ENCODE measurements at places on chromosomes 5 and 9. TPM values are rescaled to one million over a fixed set of nuclear protein-coding genes. Genes with fewer than 3 reads are reported as not detected.

TMEM232 gene
- total RNA-seq, result 2.5 TPM

PCDHGB1 gene
- 6.5 TPM for total RNA-seq

DNA sequence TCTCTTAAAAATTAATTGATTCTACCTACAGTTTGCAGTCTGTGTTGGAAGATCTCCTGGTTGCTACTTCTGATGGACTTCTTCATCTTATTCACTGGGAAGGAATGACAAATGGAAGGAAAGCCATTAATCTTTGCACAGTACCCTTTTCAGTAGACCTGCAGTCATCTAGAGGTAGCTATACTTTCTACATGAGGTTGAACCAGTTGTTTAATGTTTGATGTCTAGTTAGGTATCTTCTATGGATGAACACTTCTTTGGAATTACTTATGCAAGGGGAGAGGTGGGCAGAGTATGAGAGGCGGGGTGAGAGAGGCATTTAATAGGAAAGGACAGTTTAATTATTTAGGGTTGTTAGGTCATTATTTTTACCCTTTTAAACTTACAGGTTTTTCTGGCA lies 91.2 kb downstream of the RIC1 start:
- DNase-seq, result no peak

DNA sequence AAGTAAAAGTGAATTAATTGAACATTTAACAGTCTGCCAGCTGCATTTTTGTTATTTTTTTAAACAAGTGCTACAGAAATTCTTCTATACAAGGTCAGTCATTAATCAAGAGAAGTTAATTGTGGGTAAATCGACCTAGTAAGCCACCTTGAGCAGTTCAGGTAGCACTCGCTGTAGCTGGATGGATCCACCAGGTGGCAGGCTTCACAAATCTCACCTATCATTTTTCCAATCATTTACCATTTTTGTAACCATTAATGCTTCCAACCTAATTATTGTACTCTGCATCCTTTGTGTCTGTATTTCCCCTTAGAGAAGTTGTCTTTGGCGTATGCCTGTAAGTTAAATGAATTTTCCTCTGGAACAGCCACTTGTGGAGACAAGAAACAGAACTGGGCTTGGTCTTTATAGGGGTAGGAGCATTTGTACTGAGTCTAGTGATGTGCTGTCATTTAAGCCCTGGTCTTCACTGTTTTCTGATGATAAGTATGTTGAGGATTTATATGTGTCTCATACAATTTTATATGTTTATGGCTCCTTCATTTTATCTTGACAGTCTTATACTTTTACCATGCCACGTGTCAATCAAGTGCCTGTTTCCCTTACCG lies 39.5 kb downstream of the CD180 start:
- no peak for DNase-seq

DNA sequence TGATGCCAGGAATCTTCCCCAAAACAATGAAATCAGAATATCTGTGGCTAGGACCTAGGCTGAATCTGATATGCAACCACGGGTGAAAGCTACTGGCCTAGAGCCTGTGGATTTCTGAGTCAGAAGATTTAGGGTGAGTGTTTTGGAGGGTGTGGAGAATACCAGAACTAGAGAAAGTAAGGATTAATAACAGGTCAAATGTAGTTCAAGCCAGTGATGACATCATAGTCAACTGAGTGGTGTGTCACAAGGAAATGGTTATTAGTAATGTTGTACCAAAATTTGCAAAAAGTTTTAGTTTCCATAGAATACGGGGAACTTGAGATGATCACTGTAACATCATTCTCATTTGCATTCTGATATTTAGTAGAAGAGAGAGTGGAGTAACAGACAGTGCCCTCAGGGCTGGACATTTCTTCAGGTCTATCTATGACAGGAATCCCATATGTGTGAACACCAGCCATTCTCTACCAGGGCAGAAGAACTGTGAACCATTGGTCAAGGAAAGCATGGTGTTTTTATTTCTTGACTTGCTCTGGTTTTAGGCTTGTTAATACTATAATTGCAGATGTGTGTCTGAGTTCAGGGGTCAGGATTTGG lies 3.7 kb downstream of the GALNT12 start:
- no peak for DNase-seq

DNA sequence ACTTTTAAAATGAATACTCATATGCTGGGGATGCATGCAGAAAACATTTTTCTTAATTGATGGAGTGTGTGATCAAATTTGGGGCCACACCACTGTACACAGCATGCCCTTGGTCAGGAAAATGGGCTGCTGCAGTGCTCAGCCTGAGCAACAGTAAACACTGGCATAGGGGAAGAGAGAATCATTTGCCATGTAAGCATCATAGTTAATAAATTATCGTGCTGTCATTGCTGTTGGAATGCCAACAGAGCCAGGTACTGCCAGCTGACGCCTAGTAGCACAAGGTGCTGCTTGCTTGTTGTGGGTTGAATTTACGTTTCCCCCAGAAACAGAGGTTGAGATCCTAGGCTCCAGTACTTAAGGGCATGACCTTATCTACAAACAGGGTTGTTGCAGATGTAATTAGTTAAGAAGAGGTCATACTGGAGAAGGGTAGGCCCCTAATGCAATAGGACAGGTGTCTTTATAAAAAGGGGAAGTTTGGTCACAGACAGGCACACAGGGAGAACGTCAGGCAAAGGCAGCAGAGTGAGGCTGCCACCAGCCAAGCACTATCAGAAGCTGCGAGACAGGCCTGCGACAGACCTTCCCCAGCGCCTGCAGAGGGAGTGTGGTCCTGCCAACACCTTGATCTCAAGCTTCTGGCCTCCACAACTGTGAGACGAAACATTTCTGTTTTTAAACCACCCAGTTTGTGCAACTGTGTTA lies 25.3 kb downstream of the DAP start:
- DNase-seq, result no peak

- no peak for DNase-seq
These were observed at the start of gene RNF38 for GRCh38 chr9:36399980-36400331. Gene RNF38 (minus strand): TSS chr9:36400269. CDS start chr9:36400108, 161 bp downstream.

- DNase-seq, result no peak
These were observed 974 bp upstream of the SLC12A2 start for GRCh38 chr5:128082551-128083032.

All from aorta (tissue), 5 donors.